ENCODE measurements at places on chromosomes 2 and 18.

- DNase-seq = no peak
Measured at GRCh38 chr2:57515366-57515765, 531.2 kb upstream of the VRK2 start.

GRCh38 chr2:126406267-126406666 is 249.7 kb upstream of the GYPC start:
- no peak for DNase-seq

DNA sequence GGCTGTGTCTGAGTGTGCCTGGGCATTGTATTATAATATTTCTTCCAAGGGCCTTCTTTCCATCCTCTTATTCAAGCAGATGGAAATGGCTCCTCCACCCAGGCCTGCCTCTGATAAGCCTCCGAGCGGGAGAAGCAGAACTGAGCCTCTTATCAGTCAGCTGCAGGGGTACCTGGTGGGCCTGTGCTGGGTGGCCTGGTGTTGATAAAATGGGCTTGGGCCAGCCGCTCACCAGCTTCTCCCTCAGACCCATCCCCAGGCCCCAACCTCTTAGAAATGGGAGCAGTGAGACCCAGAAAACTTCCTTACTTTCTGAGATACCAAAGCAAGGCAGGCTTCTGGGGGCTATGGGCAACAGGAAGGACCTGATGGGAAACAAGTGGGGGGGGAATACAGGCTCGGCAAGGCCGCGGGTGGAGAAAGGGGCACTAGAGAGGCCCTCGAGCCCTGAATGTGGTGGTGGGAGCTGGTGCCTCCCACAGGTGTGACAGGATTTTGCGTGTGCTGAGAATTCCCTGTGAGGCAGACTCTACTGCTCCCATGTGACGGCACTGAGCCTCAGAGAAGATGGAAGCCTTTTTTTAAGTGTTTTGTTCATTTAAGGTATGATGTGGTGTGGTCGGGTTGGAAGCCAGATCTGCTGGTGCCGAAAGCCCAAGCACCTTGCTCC is 18.3 kb downstream of the GYPC start:
- no peak for DNase-seq

GRCh38 chr2:210170196-210170445 is 1.1 kb downstream of the KANSL1L start:
- DNase-seq = no peak

DNA sequence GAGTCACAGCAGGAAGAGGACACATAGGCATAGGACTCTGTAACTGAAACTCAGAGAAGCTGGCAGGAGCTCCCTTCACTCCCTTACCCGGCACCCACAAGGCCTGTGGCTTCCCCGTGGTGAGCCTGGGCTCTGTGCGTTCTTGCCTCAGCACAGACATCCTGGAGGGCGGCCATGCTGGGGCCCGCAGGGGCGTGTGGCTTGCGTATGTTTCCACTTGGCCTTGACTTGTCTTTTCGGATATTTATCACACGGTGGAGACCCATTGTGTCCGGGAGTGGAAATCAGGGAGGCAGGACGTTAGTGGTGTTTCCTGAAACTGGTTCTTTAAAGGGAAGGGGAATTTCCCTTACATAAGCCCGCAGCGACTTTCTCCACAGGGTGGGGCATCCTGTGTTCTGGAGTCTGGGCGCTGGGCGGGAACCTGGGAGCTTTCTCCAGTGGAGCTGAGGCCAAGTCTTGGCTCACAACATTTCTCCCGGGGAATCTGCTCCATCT is 49.9 kb upstream of the EML6 start:
- no peak for DNase-seq

- no peak for DNase-seq
Measured at GRCh38 chr2:237982039-237982725, 15.4 kb downstream of the UBE2F start.

DNA sequence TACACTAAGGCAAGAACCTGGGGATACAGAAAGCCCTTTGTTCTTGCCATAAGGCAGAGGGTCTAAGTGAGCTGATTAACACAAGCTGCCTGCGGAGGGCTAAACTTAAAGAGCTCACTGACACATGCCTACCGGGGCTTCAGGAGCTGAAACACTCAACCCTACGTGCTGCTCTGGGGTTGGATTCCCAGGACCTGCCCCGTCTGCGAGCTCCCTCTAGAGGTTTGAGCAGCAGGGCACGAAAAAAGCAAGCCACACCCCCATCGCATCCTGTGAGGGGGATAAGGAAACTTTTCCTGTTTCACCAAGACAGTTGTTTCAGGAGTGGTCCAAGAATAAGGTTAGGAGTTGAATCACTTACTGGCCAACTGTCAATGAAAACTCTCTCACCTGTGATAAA is 562.1 kb downstream of the TMX3 start:
- DNase-seq = no peak

DNA sequence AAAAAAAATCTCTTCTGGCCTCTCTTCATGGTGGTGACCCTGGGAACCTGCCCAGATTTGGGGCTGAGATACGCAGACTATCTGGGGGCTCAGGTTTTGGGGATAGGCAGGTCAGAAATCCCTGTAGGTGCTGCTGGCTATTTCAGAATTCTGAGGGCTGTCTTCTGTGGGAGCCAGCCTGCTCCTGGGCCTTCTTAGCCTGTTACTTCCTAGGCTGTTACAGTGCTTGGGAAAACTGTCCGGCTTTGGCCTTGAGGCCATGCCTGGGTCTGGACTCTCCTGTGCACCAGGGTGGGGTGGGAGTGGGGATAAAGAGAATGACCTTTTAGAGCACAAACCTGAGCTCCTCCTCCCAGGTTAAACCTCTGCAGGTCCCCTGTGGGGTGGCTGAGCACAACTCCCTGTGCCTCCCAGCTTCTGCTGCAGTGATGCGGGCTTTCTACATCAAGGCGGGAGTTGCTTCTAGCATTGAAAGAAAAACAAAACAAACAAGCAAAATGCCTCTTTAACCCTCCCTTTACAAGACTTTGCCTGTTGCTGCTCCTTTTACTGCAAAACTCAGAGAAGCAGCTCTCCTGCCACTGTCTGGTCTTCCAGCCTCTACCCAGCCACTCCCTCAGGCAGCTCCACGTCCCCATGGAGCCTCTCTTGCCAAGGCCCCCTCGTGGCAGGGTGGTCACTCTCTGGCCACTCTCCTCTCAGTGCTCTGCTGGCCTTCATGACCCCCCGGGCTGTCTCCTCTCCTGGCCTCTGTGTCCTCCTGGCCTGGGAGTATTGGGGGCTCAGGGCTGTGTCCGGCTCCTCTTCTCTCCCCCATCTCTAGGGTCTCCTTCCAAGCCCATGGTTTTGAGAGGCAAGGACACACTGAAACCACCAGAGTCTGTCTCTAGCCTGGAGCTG is 293.0 kb upstream of the HS6ST1 start:
- DNase-seq = no peak

DNA sequence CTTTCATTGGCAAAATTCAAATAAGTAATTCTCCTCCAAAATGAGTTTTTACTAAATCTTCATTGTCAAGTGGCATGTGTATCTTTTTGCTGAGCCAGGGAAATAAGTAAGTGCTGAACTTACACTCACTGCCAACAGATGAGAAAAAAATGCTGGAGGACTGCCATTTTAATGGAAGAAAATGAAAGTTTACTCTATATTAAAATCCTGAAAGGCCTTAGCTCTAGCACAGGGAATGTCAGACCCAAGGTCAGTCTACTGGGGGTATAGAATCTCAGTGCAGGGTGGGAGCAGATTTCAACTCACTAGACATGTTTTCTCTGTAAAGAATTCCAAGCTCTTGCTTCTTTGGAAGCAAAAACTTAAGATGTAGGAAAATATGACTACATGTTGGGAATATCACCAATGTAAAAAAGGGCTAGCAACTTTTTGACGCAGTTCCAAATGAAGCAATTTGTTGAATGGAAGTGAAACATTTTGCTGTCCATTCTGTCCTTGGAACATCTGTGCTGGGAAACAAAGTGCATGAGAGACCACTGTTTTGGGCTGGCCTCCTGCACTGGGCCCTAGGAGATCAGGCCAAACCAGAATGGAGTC is 127.0 kb downstream of the ST6GAL2 start:
- DNase-seq = no peak

Measured in skeletal muscle cell (primary cell).